ENCODE measurements at places on chromosomes 1 and 21. TPM values are rescaled to one million over a fixed set of nuclear protein-coding genes. Genes with fewer than 3 reads are reported as not detected.

The C1QB gene
- 102 TPM for total RNA-seq

DNA sequence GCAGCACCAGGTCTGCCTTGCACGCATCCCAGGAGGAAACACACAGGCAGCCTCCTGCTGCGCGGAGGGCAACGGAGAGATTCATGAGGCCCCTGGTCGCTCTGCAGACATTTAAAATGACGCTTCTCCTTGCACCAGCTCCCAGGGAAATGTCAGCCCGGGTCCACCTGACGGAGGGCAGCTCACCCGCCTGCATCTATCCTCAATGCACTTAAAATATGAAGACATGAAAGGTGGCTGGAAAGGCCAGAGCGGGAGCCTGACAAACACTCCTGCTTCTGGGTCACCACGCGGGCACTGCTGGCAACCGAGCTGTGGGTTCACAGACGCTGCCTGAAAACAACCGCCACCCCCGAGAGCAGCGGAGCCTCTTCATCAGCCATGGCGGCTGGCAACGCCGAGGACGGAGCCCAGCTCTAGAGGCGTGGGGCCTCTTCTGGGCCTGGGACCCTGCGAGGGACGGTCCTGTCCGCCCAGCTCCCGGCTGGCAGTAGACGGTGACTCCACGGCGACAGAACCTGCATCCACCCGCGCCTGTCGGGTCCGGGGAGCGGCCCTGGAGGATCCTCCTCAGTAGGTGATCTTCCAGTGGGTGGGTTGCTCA is 22.7 kb downstream of the POFUT2 start:
- no peak for DNase-seq

- DNase-seq: no peak
These were observed 77.5 kb downstream of the OMA1 start for GRCh38 chr1:58469016-58469415.

GRCh38 chr1:145955436-145955835 is 2.4 kb downstream of the LIX1L start:
- DNase-seq: no peak

- DNase-seq: no peak
These were observed 692.4 kb downstream of the KCNT2 start for GRCh38 chr1:195915826-195916225.

DNA sequence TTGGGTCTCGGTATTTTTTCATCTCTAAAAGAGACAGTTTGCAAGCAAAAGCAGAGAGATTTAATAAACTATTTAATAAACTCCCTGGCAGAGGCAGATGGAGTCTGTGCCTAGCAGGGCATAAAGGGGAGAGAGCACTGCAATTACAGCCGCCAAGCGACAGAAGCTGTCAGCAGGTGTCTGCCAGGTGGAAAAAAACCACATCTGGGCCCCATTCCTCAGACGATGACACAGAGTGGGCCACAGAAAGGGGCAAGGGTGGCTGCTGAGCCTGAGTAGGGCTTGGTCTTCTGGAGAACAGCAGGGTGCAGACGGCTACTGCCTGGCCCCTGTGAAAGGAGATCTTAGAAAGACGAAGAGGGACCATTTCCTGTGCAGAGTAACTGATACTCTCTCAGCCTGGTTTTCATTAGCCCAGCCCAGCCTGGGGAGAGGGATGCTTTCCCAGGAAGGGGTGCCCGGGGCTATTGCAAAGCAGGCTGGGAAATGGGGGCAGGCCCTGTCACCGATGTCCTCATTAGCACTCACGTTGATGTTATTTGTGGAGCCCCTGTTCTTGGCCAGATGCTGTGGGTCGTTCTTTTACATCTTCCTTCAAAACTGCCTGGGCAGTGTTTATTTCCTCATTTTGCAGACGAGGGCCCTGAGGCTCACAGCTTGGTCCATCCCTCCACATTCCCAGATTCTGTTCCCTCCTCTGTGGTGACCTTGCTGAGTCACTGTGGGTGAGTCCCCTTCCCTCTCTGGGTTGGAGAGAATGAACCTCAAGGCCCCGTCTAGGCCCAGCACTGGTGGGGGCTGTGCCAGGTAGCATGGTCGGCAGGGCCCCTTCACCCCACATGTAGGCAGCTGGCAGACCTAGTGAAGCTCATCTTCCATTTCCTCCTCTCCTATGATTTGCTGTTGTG is 472.7 kb downstream of the PTPRU start:
- DNase-seq: no peak
